ENCODE measurements at places on chromosomes 3 and 15.

- DNase-seq, result no peak
Observed at GRCh38 chr3:116034794-116035193, 410.5 kb downstream of the LSAMP start.

GRCh38 chr15:78750566-78750965 is 60.7 kb downstream of the ADAMTS7 start:
- DNase-seq, result no peak

DNA sequence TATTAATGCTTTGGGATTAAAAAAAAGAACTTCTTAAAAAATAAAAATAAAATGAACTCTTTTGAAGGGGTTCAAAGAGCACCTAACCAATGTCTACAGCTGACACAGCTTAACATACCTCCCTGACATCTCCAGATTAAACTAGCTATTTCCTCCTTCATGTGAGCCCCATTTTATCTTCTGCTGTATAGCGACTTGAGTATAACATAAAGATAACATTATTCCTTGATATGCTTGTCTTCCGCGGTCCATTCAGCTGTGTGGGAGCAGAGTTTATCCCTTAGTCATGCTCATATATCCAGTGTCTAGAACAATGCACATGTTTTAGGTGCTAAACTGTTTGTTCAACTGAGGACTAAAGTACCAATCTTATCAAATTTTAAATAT is 7.8 kb upstream of the CHRM5 start:
- no peak for DNase-seq

DNA sequence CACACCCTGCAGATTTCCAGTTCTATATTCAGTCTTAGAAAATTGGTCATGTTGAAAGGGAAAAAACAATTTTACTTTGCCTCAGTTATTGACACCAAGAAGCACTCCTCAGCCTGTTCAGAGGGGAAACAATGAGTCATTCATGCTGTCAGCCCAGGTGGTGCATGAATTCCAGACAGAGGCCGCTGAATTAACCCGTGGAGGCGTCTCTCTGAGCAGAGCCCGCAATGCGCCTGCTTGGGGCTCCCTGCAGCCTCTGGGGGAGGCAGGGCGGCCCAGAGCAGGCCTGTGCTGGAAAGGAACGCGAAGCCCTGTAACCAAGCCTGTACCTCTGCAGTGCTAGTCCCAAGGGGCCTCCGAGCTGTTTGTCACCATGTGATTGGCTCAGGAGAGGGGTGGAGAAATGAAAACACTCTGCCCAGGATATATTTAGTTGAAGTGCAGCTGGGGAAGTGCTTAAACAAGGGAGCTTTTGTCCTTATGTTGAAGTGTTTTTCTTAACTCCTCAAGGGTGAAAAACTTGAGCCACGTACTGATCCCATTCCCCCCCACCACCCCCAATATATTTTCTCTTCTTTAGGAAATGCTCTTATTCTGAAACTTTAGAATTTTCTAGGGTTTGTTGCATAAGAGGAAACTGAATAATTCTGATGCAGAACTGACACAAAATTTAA is 68.3 kb upstream of the CHD2 start:
- DNase-seq, result peak; percentile 83

DNA sequence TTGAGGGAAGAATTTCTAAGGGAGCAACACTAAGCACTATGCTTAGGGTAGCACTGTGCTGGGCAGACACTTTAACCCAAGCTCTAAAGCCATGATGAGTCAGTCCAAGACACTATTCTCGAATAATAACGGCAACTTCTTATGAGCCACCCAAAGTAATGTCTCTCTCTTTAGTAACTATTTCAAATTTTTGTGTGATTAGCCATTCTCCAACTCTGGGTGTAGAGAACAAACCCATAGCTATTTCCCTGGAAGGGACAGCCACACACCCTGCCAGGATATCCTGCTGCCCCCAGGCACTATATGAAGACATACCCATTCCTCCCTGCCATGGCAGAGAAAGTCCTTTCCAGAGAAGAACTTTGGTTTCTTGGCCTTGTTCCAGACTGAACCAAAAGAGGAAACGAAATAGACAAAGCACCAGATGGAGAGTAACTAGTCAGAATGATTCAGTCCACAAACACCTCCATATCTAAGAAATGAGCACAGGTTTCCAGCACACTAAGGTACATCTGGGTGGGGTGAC is 384.9 kb upstream of the THBS1 start:
- DNase-seq, result no peak

DNA sequence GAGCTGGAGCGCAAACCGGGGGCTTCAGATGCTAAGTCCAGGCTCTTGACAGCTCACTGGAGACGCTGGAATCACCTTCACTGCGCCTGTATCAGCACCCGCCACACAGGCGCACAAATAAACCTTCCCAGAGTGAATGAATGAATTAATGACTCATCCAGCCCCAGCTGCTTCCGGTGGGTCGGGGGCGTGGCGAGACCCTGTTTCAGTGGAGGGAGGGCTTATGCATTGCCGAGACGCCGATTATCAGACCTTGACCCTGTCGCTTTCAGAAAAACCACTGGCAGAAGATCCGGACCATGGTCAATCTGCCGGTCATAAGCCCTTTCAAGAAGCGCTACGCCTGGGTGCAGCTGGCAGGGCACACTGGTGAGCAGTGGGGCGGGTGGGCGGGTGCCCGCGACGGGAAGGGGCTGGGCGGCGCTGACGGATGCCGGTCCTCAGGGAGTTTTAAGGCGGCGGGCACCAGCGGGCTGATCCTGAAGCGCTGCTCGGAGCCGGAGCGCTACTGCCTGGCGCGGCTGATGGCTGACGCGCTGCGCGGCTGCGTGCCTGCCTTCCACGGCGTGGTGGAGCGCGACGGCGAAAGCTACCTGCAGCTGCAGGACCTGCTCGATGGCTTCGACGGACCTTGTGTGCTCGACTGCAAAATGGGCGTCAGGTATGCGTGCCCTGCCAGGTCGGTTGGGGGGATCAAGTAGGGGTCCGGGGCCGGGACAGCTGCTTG is 7.7 kb downstream of the ITPKA start:
- DNase-seq, result no peak

- no peak for DNase-seq
Observed at GRCh38 chr3:152026033-152026556, 152.7 kb downstream of the SUCNR1 start.

DNA sequence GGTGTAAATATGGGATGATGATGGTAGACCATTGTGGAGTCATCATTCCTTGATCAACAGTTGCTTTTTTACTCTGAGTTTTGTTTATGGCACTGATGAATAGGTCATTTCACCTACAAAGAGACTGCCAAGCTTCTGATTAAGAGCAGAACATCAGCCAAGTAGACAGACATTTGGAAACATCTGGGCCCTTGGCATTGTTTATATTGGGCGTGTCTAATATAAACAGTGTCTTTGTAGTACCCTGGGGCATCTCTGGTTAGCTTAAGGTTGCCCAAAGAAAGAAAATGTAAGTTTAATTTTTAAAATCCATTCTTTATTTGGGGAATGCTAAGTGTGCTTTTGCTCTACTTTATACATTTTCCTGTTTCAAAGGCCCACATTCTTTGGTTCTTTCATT is 377.0 kb downstream of the FEZF2 start:
- no peak for DNase-seq

DNA sequence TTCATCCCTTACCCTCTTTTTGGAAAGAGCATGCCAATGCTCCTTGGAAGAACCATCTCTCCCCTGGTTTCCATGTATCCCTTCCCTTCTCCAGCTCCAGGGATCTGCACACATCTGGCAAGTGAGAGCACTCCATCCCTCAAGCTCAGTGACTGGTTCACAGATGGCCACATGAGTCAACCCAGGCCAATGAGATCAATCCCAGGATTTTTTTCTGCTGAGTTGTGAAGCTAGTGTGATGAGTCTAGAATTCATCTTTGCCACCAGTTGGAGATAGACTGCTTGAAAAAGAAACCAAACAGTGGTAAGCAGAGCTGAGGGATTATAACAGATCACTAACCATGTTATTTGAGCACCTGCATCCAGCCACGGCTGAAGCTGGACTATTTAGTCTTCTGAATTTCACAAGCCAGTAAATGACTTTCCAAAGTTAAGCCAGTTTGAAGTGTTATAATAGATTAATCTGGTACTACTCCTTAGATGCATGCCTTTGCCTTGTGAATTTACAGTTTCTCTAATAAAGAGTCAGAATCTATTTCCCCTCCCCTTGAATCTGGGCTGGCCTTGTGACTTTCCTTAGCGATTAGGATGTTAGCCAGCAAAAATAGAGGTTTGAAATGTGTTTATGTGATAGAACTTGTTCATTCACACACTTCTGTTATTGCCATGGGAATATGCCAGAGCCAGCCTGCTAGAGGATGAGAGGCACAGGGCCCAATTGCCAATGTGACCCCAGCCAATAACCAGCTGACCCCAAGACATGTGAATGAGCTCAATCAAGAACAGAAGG is 159.8 kb downstream of the WNT5A start:
- DNase-seq, result no peak

- DNase-seq, result no peak
Observed at GRCh38 chr15:57735431-57735830, 28.9 kb downstream of the POLR2M start.

- DNase-seq, result no peak
Observed at GRCh38 chr3:56970461-56970879, 90.0 kb upstream of the SPATA12 start.

- DNase-seq, result no peak
Observed at GRCh38 chr15:40106203-40107161, 2.2 kb downstream of the BMF start.

DNA sequence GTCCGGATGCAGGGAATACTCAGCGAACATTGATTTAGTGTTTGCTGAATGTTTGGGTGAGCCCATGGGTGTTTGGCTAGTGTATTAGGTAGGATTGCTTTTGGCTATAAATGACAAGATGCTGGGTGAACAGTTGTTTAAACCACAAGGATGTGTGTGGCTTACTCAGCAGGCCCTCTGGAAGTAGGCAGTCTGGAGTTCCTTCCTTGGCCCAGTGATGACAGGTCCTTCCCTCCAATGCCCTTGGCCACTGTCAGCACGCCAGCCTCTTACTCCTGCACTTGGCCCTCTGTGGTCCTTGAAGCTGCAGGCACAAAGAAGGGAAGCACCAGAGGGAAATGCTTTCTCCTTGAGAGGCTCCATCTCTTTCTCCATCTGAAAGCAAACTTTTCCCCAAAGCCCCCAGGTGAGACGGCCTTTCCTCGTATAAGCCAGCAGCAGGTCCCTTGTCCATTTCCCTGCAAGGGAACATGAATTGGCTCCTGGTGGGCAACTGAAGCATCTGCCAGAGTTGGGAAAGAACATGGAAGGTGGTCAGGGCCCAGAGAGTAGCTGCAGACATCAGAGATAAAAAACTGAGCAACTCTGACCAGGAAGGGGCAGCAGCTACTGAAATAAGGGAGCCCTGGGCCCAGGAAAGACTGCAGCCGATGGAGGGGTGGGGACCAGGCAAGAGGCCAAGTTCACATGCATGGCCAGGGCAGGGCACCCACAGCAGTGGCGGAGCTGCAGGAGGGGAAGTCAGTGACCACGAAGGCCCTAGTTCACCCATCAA is 105.0 kb downstream of the TPRA1 start:
- DNase-seq, result no peak

DNA sequence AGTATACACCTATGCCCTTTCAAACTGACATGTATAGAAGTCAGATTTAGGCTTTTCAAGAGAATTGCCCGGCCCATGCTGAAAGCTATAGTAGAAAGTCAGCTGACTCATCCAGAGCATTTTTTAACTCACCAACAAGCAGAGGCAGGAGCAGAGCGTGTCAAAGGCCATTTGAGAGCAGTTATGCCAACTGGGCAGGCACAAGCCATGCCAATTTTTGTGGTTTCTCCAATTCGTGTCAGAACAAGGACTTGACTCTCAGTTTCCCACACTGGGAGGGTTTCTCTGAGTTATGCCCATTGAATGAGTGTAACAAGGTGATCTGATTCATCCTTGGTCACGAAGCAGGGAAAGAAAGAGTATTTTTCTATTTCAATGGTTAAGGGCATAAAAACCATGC is 403.3 kb upstream of the THBS1 start:
- no peak for DNase-seq

GRCh38 chr3:148954981-148955380 is 36.4 kb upstream of the GYG1 start:
- DNase-seq, result no peak

DNA sequence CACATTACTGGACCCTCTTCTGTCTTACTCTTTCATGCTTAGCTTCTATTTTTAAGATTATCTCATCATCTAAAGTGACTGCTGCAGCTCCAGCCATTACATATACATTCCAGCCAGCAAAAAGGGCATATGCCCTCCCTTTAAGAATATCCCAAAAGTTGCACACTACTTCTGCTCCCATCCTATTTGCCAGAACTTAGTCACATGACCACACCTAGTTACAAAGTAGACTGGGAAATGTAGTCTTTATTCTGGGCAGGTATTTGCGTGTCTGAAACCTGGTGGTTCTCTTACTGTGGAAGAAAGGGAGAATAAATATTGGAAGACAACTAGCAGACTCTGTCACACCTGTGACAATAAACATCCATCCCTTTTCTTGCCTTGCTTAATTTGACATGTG is 341.6 kb upstream of the NR2E3 start:
- DNase-seq, result no peak

- DNase-seq, result no peak
Observed at GRCh38 chr15:80467311-80467714, 63.1 kb downstream of the ARNT2 start.

DNA sequence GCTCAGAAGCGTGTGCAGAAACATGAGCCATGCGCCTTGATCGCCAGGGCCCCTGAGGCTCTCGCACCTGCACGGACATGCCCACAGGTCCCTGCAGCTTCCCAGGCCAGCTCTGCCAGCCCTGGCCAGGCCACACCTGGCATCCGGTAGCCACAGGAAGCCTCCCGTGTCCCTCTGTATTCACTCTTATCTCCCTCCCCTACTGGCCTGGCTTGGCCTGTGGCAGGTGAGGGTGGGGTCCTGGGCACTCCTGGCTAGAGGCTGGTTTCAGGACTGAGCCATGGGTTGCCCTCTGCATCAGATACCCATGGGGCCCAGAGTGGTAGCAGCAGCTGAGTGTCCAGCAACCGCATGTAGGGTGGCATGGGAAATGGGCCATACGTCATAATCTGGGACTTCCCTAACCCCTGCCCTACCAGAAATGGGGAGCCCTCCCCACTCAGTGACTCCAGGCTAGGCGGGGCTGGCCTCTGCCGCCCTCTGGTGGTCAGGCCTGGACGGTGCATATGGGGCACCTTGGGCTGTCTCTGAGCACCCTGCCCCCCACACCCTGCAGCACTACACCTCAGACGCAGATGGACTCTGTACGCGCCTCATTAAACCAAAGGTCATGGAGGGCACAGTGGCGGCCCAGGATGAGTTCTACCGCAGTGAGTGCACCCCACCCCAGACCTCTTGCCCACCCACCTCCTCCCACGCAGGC is 12.6 kb upstream of the LMAN1L start:
- DNase-seq, result peak; percentile 85

- DNase-seq, result no peak
Observed at GRCh38 chr3:123071146-123071545, 4.3 kb downstream of the PDIA5 start.
